Activated CD4-positive, alpha-beta T cell treated with anti-CD3 and anti-CD28 coated beads, Interleukin-2, amount 50 U/mL, for 16 hours (primary cell): ENCODE measurements at places on chromosomes 3 and 15.

DNA sequence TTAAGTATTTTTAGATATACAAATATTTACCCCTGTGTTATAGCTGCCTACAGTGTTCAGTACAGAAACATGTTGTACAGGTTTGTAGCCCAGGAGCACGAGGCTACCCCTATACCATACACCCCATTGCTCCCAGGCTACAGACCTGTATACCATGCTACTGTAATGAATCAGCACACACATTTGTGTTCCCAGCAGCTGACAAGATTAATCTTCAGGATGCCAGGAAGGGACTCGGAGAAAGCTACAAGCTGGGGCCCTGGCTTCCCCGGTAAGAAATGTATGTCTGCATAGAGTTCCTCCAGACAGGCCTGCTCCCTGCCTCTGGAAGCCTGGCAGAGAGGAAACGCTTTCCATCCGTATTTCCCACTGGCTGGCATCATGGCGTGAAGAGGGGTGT is 136.5 kb downstream of the XXYLT1 start:
- DNase-seq: no peak

GRCh38 chr15:35842631-35843030 is 296.7 kb upstream of the DPH6 start:
- no peak for DNase-seq

DNA sequence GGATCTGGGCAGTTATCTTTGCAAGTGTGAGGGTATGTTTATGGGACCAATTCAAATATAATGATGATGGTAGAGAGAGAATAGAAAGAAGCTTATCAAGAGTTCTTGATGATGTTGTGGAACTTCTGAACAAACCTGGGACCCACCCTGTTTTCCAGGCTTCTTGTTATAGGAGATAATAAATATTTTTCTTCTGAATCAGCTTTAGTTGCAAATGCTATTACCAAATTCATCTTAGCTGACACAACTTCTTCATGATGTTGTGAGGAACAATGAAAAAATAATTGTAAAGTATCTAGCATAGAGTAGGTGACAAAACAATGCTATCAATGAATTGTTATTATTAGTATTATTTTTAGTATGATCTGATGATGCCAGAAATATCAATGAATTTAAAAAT is 43.5 kb upstream of the PTX3 start:
- no peak for DNase-seq

DNA sequence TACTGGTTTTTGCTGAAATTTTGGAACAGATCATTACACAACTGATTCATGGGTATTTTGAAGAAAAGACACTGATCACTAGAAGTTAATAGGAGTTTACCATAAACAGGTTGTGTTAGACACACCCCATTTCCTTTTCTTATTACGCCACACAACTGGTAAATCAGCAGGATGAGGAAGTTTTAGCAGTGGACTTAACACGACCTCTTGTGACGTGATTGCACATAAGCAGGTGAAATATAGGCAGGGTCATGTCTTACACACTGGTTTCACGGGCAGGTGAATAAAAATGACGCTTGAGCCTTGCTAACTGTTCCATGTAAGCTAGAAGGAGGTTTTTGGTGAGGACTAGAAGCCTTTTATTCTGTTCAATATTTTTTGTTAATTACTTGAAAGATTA is 27.1 kb upstream of the TPRG1 start:
- peak; percentile 63 for DNase-seq

- DNase-seq: no peak
Measured at GRCh38 chr15:78981532-78982313, 36.9 kb upstream of the CTSH start.

DNA sequence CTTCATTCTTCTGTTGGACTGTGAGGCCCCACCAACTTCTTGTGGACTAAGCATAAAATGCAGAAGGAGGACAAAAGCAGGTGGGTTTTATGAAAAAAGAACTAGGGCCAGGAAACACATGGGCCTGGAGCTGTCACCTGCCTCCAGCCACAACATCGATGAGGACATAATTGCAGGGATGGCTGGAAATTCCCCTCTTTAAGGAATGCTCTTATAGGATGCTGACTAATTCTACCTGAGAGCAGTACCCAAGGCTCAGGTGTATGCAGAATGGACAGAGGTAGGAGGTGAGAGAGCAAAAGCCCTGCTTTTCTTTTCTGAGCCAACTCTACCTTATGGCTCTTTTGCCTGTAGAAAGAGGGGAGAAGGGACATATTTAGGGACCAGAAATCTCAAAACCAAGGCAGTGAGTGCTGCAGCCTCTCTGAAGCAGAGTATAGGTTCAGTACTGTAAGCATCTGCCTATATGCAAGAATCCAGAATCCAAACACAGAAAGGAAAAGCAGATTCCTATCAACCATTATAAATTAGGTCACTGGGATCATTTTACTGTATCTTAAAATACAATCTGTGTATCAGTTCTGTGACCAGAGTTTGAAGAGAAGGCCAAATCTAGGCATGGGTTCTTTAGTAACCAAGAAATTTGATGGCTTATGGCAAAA is 205.3 kb upstream of the WNT5A start:
- no peak for DNase-seq

DNA sequence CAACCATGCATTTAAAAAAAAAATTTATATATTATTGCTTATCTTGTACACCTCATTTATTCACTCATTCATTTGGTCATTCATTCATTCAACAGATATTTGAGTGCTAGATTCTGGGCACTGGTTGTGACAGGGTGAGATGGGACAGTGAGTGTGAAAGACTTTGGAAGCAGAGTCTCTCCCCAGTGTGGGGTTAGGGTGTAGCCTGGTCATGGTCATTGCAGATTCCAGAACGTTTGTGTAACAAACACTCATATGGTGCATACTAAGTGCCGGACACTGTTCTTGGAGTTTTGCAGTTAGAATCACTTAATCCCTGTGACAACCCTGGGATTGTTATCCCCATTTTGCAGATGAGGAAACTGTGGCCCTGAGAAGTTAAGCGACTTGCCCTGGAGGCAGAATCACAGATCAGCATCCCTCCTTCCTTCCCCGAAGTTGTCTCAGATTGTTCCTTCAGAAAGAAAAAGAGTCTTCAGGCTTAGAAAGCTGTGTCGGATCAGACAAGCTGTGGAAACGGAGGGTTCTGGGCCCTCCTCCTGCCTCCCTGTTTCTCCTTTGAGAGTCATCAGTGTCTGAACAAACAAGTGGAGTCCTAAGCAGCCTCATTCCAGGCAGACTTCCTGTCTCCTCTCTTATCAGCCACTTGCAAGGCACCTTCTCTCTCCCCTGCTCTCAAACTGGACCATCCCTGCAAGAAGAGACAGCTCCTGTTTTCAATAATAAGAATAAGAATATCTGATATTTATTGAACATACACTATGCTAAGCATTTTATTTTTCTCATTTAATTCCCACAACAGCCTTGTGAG is 6.3 kb downstream of the LOXL1 start:
- DNase-seq: no peak

DNA sequence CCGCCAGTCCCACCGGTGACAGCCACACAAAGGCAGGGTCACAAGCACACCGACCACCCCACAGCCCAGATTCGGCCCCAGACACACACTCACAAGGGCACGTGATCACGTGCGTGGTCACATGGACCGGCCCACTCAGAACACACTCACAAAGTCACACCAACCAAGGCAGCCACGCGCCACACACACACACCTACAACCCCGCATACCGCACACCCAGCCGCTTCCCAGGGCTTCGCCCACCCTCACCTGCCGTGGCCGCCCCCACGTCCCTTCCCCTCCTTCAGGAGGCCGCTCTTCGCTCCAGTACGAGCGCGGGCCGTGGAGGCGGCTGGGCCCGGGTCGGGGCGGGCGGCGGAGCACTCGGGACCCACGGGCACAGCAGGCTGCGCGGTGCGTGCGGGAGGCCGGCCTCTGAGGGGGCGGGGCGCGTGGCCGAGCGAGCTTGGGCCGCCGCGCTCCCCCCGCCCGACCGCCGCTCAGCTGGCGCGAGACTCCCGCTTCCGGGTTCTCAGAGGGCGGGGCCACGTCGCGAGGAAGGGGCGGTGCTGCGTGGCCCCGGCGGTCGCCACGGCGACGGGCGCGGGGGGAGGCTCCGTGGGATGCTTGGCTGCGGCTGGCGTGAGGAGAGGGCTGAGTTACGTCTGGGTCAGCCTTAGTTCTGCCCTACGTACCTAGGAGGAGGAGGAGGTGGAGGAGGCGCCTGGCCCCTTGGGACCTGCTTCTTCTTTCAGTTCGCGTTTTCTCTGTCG is at the start of gene SPG21:
Gene SPG21, minus strand, starts transcription at position 499 of the 752 bp plus-strand sequence. CDS start 6,345 bp downstream, outside the sequence.
- peak; percentile 95 for DNase-seq

GRCh38 chr15:87758794-87759418 is 497.6 kb downstream of the NTRK3 start:
- DNase-seq: no peak

DNA sequence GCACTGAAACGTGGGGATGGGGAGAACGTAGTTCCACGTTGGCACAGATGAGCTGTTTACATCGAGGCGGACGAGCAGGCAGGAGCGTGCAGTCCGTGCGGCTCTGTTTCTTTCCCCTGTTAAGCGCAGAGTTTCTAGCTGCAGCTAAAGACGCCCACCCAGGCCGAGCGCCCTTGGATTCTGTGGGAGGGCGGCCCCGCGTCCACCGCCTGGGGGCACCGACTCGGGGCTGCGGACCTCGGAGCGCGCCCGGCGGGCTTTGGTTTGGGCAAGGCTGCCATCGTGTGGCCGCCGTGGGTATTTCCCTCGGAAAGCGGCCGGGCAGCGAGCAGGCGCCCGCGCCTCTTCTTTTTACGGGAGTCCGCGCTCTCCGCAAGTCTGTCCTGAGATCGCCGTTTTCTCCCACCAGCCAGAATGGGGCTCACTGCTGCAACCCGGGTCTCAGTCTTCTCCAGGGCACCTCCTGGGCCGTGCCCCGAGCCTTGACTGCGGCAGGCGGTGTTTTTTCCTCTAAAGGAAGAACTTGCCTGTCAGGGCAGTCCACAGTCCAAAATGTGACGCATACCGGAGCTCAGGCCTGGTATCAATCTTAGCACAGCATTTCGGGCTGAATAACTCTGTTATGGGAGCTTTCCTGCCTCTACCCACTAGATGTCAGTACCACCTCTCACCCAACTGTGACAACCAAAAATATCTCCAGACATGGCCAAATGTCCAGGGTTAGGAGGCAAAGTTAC is 219.9 kb upstream of the IGF1R start:
- peak; percentile 61 for DNase-seq

- no peak for DNase-seq
Measured at GRCh38 chr15:89378296-89379151, 43.9 kb upstream of the POLG start.

DNA sequence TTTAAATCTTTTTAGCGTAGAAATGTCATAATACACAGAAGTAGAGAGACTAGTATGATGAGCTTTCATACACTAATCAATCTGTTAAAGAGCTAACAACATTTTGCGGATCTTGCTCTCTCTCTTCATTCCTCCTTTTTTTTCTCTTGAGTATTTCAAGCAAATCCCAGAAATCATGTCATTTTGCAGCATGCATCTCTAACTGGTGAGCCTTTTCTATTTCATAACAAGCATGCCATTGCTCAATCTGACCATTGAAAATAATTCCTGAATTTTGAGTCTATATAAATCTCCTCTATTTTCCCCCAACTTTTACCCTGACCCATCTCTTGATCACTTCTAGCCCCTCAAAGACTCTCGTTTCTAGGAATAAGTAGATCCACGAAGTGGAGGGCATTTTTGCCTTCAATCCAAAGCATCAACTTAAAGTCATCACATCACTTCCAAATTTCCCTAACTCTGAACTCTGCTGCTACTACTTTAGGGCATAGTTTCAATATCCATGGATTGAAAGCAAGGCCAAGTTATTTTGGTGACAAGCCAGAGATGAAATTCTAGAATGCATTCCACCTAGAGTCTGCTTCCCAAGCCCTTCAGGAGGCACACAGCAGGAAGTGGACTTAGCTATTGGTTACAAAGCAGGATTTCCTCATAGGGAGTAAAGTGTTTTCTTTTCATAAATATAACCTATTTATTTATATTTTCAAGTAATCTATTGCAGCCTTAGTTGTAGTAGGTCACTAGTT is 253.5 kb upstream of the ZPLD1 start:
- no peak for DNase-seq

GRCh38 chr3:39362192-39362591 is 21.0 kb upstream of the SLC25A38 start:
- no peak for DNase-seq

DNA sequence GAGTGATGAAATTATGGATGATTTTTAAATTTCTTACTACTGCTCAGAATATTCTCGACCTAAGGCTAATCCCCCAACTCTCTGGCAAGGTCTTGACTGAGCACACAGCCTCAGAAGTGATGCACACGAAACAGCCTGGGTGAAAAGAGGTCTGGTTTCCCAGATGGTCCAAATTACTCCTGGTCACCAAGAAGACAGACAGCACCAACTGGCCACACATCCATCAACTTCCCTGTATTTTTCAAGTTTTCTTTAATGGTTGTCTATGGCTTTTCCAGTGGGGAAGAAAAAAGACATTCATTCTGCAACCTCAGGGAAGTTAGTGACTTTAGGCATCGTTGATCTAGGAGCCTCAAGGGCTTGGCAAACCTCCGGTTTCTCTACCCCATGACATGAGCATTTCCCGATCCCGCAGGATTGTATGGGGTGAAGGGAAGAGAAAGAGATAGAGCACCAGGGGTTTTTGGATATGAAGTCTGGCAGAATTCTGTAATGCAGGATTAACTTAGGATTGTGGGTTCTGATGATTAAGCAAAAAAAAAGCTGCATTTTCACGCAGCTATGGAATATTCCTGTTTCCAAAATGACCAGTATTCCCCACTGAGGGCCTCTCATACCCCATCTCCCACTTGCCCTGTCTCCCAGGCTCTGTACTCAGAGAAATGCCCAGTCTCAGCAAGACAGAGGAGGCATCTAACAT is 62.2 kb downstream of the UMPS start:
- no peak for DNase-seq

GRCh38 chr15:78979456-78980320 is 34.8 kb upstream of the CTSH start:
- peak; percentile 58 for DNase-seq

- DNase-seq: no peak
Measured at GRCh38 chr3:50430191-50430590, 70.9 kb upstream of the TMEM115 start.

- no peak for DNase-seq
Measured at GRCh38 chr3:10011631-10012030, 14.6 kb upstream of the FANCD2 start.

DNA sequence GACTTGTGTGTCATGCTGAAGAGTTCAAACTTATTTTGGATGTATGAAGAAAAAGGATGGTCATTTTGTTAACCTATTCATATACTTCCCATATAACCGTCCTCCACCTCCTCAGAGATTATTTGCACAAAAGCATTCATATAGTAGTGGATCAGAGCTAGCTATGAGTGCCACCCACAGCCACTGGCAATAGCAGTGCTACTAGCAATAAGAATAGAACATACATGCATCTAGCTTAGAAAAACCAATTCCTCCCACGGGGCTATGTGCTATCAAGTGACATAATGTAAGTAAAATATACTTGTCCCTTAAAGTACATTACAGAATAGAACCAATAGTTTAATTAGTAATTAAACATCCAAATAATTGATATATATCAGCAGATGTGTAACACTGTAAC is 10.3 kb upstream of the ZBED2 start:
- no peak for DNase-seq

DNA sequence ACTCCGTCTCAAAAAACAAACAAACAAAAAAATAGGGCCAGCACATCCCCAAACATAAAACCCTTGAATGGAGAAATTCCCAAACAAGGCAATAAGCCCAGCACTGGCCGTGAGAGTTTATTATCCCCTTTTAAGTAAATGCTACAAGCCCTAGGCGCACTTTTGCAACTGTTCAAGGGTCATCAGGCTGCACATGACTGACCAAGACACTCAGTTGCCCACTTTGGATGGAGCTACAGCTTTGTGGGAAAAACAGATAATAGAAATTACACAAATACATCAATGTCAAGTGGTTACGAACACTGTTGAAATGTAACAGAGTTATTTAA is 33.7 kb upstream of the ZNF445 start:
- no peak for DNase-seq

- DNase-seq: no peak
Measured at GRCh38 chr15:101020945-101021344, 101.8 kb downstream of the LRRK1 start.
